ENCODE measurements at places on chromosomes 16 and 17.

DNA sequence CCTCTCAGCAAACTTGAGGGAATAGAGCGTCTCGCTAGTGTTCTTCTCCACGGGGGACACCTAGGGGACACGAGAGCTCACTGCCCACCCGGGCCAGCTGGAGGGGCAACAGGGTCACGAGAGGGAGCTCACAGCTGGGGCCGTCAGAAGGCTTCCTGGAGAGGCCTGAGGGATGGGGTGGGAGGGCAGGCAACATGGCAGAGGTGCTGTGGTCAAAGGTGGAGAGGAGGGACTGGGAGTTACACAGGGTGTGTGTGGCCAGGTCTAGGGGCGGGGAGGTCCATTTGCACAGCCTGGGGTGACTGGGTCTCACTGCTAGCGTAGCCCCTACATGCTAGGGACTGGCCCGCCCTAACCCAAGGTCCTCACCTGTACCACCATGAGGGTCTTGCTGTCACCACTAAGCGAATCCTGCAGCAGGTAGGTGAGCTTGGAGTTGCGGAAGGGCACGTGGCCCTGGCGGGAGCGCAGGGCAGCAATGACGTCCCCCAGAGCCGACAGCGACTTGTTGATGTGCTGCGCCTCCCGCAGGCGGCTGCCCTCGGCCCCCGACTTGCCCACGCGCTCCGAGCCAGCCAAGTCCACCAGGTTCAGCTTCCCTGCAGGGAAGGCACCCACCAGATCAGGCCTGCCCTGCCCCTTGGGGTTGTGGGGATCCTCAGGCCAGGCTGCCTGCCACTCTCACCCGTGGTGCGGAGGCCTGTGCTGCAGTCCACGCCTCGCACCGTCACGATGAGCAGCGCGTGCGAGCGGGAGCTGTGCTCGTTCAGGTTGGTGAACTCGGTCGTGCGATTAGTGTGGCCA, 25.0 kb downstream of the KATNB1 start:
- DNase-seq = no peak

GRCh38 chr17:65055708-65056638, 567 bp downstream of the GNA13 start:
- DNase-seq = peak; percentile 45

DNA sequence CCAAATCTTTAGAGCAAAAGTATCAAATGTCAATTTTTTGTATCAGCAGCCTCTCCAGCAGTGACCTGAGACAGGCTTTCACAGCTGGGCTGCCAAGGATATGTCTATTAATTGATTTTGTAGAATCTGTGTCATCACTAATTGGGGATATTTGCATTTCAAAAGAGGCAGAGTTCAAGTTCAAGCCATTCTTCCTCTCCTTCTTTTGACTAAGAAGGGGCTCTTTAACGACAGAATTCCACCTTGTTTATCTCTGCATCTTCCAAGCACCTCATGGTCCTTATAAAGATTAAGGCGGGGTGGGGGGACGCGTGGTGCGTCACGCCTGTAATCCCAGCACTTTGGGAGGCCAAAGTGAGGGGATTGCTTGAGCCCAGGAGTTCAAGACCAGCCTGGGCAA, 15.2 kb upstream of the BHLHA9 start:
- no peak for DNase-seq

- no peak for DNase-seq
Observed at GRCh38 chr16:75385507-75386152, 47.7 kb downstream of the CFDP1 start.

DNA sequence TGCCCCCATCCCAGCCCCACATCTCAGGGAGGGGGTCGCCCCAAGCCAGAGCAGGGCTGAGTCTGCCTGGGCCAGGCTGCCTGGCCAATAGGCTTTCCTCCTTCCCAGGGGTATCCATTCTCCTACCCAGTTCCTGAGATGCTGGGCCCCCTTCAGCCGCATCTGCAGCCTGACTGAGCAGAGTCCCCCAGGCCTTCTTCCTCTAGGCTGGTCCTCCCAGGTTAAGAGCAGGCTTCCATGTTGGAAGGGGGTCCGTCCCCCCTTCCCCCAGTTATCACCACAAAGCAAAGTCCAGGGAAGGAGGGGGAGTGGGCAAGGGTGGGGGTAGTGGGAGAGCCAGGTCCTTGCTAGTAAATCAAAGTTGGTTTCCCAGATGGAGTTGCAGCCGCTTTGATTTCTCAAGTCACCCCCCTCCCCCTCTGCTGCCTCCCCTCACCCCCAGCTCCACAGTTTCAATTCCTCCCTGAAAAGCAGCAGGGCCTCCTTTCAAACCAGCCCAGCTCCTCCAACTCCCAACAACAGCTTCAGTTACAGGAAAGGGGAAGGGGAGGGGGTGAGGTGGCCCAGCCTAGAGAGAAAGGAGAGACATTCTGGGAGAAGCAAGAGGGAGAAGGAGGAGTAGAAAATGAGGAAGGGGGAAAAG, 9.5 kb upstream of the FZD2 start:
- no peak for DNase-seq

DNA sequence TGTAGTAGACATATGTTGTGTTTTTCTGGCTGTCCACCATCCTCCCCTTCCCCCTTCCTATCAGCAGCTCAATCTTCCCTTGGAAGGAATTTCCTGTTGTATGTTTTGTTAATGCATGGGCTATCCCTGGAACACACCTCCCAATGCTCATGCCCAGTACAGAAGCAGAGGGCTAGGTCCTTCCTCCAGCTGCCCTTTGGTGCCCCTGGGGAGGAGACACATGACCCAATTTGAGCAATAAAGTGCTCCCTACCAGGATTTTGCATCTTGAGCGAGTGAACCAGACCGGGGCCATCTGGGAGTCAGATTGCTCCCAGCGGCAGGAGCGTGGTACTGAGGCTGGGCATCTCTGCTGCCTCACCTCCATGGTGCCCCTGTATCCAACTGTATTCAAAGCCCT, 141.5 kb upstream of the MED13 start:
- no peak for DNase-seq

DNA sequence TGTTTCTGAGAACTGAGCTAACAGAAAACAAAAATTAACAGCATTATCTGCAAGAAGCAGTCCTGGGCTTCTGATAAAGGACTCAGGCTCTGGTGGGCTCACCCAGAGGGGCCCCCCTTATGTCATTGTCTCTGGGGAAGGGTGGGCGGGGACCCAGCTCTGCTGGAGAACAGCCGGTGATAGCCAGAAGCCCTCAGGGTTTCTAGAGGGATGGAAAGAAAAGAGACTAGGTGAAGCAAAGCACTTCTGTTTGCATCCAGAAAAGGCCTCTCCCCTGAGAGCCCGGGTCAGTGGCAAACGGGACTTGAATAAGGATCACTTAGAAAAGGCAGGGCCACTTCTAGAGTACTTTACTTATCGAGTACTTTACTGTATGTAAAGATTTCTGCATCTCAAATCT, 7.0 kb upstream of the CDC42EP4 start:
- no peak for DNase-seq

GRCh38 chr17:7593296-7593695, 3.4 kb upstream of the SOX15 start:
- no peak for DNase-seq

DNA sequence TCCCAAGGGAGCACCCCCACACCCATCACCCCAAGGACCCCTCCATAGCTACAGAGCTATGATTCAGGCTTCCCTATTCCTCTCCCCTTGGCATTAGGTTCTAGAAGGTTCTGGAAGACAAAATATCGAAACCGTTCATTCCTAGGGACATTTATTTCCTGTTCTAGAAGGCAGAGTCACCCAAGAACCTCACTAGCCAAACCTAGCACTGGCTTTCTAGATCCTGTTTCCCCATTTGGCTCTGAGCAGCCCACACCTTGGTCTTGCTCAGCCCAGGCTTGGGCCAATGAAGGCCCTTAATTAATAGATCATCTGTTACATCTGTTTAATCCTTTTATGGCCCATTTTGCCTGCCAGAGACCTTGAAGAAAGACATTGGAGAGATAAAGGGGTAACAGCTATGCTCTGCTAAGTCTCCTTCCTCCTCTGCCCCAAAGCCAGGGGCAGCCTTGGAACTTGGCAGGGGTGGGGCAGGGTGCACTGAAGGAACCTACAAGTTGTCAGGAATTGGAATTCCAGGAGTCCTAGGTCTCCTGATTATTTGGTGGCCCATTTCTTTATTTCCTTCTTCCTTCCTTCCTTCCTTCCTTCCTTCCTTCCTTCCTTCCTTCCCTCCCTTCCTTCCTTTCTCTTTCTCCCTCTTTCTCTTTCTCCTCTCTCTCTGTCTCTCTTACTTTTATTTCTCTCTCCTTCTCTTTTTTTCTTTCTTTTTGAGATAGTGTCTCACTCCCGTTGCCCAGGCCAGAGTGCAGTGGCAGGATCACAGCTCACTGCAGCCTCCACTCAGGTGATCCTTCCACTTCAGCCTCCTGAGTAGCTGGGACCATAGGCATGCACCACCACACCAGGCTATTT, 8.7 kb upstream of the FZD2 start:
- no peak for DNase-seq

DNA sequence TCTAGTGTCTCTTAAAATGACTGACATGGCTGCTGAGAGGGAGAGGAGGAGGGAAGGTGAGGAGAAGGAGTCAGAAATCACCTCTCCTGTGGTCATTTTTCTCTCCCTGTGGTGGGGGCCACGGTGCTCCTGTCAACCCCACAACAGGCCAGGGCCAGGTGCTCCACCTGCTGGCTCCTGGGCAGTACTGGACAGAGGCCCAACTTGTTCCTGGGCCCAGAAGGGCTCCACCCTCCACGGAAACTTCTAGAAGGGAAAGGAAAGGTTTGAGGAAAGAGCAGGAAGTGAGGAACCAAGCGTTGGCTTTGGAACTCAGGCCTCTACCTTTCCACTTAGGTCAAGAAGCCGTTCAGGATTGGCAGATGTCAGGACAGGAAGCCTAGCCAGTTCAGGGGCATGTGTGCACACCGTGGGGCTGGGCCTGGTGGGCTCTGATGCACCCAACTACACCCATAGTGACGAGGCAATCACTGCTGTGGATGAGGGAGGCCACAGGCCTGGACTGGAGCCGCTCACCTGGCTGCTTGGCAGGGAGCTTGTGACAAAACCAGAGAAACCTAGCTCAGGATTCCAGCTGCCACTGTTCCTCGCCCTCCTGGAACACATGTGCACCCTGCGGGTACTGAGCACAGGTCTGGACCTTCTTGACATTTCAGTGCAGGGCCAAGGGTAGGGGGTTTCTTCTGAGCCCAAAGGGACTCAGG, 36.1 kb downstream of the WNT3 start:
- DNase-seq = no peak

- no peak for DNase-seq
Observed at GRCh38 chr17:42893359-42893758, 7.2 kb upstream of the G6PC1 start.

- DNase-seq = no peak
Observed at GRCh38 chr17:17036524-17036998, 5.7 kb upstream of the MPRIP start.

DNA sequence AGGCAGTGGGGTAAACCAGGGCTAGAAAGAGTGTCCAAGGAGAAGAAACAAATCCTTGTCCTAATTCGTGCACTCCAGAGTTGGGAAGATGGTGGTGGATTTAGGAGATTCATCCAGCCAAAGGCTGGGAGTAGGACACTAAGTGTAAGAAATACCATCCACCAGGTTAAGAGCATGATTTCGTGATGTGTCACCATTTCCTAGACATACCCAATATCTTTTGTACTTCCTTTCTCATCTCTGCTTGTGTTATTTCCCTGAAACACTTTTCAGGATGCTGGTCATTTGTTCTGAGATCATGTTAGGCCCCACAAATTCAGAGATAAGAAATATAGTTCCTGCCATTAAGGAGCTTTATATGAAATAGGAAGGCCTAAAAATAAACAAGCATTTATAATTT, 106.3 kb upstream of the HLF start:
- DNase-seq = no peak

DNA sequence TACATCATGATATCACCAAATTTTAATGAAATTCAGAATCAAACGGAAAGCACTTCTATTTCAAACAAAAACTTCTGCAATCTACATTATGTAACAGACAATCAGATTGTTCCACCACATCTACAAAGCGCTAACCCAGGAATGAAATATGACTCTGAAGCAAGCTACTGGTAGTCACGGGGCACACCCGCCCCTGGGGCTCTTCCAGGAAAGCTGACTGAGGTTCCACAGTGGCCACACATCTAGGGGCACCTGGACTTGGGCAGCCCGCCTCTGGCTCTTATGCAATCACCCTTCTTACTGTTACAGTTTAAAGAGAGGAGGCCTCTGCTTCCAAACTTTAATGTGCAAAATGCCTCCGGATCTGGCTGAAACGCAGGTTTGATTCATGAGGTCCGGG, 27.5 kb downstream of the ZCCHC14 start:
- DNase-seq = no peak

DNA sequence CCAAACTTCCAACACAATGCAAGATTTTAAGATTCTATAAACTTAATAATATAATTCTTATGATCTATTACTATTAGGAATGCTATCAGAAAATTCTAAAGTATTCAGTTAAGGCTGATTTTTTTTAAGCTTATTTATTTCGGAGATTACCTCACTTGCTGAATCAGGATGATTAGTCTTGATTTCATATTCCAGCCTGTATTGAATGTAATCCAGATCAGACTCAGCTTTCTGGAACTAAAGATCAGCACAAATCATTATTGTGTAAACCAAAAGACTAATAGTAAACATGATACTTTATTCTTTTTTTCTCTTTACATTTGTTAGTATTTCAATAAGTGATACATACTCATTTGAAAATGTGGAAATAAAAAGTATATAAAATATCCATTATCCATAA, 23.9 kb downstream of the SKA2 start:
- DNase-seq = no peak

DNA sequence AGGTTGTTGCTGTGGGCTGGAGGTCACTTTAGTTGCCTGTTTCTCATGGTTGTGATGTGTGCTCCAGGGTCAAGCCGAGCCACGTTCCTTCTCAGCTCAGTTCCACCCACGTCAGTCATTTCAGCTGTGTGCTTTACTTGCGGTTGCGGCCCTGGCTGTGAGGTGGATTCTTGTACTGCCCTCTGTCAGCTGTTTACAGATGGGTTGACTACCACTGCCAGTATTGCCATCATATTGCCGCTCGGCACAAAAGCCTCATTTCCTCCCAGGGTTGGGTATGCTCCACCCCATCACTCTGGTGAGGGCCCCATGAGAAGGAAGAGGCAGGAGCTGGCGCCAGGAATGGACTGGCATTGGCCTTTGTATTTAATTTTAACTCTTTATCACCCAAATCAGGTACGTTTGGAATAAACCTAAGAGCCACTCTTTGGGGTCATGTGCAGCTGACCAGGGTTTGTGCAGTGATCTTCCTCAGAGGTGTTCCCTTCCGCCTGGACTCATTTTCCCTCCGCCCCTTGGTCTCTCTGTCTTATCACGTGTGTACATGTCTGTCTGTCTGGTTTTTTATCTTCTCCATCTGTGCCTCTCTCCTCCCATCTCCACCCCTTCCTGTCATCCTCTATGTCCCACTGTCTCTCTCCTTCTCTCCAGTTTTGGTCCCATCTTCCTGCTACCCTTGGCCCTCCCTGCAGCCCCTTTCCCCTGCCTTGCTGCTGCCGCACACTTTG, 25.0 kb downstream of the METTL22 start:
- no peak for DNase-seq
